ENCODE measurements at places on chromosomes 1 and 21.

DNA sequence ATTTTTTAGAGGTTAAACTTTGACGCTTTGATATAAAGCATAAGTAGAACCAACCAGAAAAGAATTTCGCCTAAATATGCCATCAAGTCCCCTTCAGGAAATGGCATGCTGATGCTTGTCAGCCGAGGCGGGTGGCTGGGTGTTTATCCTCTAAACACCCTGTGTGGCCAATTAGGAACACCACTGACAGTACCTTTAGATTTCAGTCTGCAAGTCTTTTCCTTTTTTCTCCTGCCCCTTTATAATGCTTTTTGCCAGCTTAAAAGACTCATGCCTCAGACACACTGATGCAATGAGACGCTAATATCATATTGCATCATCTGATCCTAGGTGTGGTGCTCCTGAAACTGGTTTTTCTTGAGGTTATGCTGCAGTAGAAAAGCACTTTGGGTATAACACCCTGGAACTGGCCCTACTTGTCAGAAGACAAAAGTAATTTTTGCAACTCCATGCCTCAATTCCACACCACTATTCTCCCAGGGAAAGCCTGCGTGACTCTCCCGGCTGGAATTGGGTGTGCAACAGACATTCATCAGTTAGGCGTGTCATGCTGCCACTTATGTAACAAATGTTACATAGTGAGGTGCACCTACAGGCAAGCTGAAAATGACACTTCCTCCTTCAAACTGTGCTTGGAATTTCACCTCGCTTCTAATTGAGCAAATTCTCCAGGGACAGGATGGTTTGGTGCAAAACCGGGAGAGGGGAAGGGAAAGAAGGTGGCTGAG, 2.0 kb upstream of the RCC2 start:
- peak; percentile 90 for DNase-seq

GRCh38 chr1:29828526-29829447, 592.5 kb downstream of the PTPRU start:
- DNase-seq, result no peak

DNA sequence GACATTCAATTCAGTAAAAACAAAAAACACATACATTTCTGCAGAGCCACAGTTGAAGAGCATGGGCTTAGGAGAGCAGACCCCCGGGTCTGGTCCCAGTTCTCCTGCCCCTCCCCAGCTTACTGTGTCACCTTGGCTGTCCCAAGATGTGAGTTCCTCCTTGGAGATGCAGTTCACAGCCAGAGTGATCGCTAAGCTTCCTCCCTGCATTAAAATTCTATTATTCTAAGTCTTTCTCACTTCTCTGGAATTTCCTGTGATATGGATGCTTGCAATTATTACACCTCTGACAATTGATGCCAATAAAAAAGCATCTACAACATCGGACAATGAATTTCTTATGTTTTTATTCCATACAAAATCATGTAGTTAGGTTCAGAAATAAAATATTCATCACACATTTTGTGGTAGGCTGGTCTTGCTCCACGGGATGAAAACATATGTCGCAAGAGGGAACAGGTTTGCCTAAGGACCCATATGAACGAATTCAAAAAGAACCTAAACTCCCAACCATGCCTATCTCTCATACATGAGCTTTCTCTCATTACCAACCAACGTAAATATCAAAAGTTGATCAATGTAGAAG, 328.5 kb upstream of the RUNX1 start:
- no peak for DNase-seq

DNA sequence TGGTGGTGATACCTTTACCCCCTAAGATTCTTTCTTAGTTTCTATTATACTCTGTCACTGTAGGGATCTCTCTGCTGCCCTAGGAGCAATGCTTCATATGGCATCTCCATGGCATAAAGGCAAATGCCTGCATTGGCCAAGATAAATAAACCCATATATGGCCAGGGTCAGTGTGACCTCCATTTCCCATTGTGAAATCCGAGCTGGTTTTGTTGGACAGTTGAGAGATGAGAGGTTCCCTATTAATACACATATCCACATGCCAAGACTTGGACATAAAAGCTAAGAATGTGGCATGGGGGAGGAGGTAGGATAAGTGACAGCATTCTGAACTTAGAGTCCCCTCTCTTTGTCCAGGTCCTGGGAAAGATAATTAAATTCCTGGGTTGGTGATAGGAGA, 1.4 kb downstream of the TPM3 start:
- peak; percentile 25 for DNase-seq

- DNase-seq, result no peak
Measured at GRCh38 chr1:29237852-29238619, 1.7 kb downstream of the PTPRU start.

DNA sequence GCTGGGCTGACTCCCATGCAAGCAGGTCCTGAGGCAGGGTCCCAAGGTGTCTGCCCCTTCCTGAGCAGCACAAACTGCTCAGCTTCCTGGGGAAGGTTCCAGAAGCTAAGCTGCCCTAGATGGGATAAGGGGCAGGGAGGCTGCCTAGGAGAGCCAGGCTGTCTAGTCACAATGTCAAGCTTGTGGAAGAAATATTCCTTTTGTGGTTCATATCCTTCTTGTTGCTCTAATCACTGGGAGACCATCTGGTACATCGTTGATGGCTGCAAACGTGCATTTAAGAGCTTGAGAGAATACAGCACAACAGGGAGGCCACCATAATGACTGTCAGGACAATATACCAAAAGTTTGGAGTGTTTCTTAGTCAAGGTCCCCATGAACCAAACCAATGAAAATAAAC, 67.4 kb downstream of the SLC16A1 start:
- DNase-seq, result peak; percentile 25

GRCh38 chr1:125118147-125118993, 3933.6 kb downstream of the SRGAP2C start:
- DNase-seq, result no peak

DNA sequence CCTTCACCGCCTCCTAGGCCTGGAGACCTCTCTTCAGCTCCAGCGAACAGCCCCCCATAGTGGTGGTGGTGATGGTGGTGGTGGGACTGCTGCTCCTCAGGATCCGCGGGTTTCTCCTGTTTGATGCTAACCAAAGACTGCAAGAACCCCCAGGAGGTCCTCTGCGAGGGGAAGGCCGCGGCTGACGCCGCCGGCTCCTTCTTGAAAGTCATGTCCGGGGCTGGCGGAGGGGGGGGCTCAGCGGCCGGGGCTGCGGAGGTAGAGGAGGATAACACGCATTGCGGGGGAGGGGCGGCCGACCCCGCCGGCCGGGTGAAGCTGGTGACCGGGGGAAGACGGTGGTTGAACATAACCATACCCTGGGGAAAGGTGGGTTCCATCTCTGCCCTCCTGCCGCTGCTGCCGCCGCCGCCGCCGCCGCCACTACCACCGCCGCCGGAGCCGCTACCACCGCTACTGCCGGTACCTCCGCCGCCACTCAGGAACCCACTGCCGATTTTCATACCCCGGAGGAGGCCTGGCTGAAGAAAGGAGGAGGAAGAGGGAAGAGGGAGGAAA, 554 bp downstream of the ZNF281 start:
- DNase-seq, result peak; percentile 45

GRCh38 chr1:66446261-66447001, 87.5 kb upstream of the SGIP1 start:
- DNase-seq, result peak; percentile 79

GRCh38 chr1:59242370-59242769, 54.5 kb upstream of the FGGY start:
- DNase-seq, result no peak

DNA sequence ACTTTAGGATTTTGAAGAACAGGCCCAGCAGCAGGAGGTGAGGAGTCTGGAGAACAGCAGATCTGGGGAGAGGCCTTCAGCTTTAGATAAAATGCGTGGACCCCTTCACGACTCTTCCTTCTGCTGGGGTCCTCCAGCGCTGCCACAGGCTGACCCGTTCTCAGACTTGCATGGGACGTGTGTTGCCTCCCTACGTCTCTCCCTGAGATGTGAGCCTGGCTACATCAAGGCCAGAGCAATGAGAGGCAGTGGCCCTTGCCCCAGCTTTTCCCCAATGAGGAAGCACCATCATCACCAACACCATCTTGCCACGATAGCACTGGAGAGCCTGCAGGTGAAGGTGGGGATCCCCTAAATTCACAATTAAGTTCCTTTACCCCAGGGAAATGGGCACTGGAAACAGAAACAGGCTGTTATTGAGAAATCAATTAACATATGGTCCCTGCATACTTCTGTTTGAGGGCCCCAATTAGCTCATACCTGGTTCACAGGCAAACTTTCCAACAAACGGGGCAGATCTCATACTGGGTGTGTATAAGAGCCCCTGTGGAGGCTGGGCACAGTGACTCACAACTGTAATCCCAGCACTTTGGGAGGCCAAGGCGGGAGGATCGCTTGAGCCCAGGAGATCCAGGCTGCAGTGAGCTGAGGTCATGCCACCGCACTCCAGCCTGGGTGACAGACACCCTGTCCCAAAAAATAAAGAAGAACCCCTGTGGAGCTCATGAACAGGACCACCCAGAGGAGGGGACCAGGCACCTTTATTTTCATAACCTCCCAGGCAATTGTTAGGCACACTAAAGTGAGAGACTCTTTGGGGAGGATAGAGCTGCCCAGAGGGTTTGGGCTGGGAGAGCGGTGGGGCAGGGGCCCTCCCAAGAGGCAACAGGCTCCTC, 12.1 kb upstream of the ADAMTSL4 start:
- DNase-seq, result no peak

- DNase-seq, result no peak
Measured at GRCh38 chr1:113813218-113813617, 942 bp upstream of the RSBN1 start.

DNA sequence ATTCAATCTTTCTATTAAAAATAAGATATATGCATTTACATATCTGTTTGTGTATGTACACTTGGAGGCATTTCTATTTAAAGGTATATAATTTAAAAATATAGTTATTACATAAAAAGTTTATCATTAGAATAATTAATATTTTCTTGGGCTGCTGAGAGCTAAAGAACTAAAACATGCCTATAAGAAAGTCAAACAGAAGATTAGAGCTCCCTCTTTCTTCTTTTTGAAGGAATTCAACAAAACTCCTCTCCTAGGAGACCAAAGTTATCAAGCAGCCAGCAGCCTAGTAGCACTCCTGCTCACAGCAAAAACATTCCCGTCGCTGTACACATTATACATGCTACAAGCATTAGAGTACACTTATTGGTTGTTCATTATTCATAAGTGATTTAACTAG, 216.4 kb downstream of the VAV3 start:
- peak; percentile 54 for DNase-seq

GRCh38 chr1:229225331-229225782, 45.6 kb upstream of the RAB4A start:
- no peak for DNase-seq

DNA sequence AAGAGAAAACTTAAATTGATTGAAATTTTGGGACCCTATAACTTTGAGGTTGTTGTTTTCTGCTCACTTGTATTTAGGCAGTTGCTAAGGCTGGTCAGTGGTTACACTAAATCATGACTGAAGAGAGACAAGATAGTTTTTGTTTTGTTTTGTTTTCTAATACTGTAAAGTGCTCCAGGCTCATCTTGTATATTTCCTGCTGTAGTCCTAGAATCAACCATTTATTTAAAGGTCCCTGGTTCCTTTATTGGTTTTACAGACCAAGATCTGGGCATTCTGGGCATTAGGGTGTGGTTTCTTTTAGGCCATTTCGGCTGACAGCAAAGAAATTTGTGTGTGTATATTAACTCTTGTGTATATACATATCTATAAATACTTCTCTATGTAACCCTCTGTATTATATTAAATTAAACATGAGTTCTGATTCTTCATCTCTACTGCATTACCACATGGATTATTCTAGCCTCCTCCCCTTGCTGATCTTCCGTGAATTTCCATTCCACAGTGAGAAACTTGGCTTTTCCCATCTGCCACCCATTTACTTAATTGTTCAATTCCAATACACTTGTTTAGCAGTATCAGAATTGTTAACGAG, 15.0 kb downstream of the SNX27 start:
- no peak for DNase-seq

DNA sequence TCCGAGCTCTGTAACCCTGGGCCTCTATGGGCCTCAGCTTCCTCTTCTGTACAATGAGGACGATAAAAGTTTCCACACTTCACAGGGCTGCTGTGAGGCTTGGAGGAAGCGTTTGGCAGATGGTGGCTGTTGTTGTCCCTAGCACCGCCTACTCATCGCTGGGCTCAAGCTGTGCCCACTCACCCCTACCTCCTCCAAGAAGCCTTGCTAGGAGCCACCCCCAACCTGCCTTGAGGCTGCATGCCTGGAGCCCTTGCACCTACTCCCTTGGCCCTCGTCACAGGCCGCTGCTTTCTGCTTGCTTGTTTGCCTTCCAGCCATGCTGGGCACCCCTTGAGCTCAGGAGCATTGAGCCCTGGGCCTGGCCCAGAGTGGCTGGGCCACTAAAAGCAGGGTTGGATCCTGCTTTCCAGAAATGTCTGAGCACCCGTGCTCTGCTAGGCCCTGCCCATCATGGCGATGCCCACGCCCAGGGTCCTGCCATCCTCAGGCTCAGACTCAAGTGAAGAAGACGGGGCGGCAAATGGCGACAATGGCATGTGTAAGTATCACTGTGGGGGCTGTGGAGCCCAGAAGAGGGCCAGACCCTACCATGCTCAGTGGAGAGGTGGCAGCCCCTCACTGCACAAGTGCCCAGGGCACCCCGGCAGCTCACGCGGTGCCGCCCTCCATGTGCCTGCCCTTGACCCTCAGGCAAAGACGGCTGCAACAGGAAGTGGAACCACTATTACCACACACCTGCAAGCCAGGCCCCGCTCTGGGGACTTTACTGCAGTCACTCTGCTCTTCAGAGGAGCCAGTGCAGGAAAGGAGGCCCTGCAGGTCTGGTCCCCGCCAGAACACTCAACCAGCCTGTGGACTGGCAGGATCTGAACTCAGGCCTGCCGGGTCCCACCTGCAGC, 9.5 kb downstream of the SH3BGRL3 start:
- no peak for DNase-seq

DNA sequence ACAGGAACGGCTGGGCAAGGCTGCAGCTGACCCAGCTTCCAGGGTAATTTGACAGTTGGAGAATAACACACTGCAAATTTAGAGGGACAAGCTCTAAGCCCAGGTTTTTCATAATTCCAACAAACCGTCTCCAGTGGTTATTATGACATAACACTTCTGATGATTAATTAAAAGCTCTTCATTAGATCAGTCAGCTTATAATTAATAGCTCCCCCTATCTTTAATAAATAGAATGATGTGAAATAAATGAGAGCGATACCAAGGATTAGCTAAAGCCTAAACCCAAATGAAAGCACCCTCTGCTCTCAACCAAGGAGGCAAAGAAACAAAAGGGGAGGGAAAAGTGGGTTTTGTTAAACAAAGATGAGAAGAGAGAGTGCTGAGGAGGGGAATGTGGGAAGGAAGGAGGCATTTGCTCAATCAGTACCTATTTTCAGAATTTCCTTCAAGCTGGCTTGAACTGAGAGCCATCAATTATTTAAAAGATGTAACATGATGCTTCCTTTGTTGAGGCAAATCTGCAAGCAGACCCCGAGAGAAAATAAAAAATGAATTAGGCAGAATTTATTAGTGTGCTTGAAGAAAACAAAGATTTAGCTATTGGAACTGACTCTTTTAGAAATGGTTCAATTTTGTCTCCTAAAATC, 221.8 kb upstream of the ESRRG start:
- DNase-seq, result no peak

GRCh38 chr1:11978301-11978700, 1.9 kb upstream of the MFN2 start:
- peak; percentile 22 for DNase-seq
